NB4 (cell line): ENCODE measurements at places on chromosomes 6 and 20.
A peak's percentile ranks its signal among the peaks of the same experiment; 100 is the strongest.

DNA sequence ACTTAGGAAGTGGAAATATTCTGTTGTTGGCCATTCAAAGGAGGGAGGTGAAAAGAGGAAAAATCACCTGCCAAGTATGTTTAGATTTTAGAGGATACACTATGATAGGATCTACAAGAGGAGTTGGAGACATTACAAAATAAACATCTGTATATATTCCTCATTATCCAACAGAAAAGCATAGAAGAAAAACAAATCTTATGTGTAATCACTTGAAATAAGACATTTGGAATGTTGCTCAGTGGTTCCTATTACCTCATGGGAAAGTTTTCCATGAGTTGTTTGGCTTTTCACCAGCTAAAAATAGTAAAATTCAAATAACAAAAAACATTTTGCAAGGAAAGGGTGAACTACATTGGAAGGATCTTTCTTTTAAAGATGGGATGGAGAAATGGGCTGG is 76.7 kb upstream of the CARMIL1 start:
- DNase-seq = no peak

DNA sequence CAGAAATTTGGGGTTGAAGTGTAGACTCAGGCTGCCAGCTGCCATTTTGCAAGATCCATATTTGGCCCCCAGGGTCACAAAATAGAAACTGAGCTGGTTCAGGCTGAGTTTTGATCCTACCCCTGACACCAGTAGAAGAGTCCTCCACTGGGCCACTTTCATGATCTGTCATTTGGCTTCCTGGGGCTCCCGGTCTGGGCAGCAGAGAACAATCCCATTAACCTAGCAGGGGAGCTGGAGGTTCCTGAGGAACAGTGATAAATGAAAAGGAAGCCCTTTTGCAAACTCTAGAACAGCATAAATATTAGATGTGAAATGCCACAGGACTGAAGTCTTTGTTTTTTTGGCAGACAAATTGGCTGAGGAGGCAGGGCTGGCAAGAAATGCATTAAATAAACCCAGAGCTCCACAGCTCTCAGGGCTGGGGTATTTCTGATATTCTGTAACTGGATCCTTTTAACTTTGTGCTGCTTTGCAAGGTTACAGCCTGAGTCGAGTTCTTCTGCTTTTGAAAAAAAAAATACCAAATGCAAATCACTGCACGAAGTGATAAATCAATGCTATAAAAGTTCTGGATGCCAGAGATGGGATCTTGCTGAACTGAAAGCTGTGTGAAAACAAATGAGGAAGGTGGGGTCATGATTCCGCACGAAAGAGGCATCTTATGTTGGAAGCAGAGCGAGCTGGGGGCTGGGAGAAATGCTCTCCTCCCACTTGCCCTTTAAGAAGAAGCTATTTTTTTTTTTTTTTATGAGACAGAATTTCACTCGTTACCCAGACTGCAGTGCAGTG is 64.4 kb downstream of the SULF2 start:
- DNase-seq = no peak

- no peak for DNase-seq
Measured at GRCh38 chr6:84136364-84137050, 90.9 kb downstream of the CEP162 start.

- DNase-seq = no peak
Measured at GRCh38 chr20:46599227-46599987, 49.0 kb upstream of the OCSTAMP start.

DNA sequence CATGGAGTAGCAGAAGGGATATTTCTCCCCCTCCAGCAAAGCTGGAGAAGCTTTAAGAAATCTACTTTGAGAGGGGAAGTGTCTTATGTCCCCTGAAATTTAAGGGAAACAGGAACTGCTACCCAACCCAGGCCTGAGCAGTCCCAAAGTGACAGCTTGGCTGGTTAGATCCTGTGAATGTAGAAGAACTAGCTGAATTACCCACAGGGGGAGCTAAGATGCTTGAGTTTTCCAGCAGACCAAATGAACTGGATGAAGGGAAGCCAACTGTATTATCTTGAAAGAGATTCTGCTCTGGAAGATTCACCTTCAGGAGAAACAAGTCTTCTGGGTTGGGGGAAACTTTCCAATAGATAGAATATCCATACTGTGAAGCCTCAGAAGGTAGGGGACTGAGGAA is 303.3 kb upstream of the MMS22L start:
- peak; percentile 35 for DNase-seq

GRCh38 chr6:140063021-140063399 is 688.6 kb upstream of the CITED2 start:
- DNase-seq = no peak

DNA sequence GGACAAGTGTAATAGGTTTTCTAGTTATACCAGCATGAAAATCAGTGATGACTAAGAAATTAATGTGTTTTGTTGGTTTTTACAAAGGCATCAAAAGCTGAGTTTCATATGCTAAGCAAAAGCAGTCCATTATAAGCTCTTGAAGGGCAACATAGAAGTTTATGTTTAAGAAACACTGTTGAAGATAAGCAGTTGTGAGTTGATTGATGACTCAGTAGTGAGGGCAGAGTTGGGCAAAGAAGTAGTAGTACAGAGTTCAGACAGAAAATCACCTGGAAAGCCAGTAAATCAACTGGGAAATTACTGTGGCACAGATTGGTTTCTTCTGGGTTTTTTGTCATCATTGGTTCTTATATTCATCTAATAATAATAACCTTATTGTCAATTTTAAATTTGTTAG is 78.0 kb upstream of the SMIM8 start:
- DNase-seq = no peak

- DNase-seq = no peak
Measured at GRCh38 chr20:38674092-38674764, 50.1 kb upstream of the SLC32A1 start.

DNA sequence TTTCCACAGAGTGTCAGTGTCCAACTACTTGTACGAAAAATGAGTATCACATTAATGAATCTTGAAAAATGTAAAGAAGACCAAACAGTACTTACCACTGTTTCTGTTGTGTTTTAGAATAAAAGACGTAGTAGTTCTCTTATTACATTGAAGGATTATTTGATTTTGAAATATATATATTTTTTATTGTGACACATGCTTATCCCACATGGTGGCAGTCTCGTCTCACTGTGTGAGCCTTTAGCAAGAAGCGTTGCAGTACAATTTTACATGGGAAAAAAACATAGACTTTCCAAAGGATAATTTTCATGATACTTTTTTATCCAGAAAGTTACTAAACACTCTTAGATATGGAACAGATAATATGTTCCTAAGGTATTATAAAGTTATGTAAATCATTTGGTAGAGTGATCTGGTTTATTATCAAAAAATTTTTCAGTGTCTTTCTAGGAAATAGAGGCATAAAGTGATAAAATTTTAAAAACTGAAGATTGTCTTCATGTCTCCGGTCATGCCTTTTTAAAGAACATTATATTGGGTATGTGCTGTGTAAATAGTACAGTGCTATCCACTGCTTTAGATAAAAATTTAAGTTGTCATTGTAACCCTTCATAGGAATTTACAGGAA is 117.5 kb upstream of the SAMD5 start:
- peak; percentile 45 for DNase-seq

GRCh38 chr6:37008484-37009465 is 3.3 kb downstream of the FGD2 start:
- no peak for DNase-seq
